ENCODE measurements at places on chromosomes 12 and 14.

DNA sequence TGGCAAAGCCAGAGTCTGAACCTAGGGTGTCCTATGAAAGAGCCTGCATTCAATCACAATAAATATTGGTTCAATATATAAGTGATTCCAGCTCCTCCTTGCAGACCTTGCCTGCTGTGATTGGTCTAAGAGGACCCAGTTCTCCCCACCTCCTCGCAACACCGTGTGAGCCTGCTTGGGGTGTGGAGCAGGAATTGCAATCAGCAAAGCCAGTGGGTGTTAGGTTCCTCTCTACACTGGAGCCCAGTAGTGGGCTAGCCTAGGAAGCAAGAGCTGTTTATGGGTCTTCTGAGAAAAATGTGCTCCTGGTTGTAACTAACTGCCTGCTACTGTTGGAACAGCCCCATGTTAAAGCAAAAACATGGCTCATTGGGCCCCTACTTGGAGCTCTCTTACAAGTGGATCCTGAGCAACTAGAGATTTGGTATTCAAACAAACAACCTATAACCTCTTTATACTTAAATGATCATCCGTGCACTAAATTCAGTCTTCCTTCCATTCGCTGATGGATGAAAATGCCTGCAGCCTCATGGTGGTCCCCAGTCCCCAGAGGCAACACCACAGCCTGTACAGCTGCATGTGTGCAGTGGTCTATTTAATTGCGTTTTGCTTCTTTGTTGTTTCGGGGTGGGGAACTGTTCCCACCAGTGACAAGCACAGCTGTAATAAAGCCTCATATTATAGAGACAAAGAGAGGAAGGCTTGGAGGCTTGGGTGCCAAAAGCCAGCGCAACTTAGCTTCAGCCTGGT is 3.7 kb upstream of the SELPLG start:
- no peak for DNase-seq

DNA sequence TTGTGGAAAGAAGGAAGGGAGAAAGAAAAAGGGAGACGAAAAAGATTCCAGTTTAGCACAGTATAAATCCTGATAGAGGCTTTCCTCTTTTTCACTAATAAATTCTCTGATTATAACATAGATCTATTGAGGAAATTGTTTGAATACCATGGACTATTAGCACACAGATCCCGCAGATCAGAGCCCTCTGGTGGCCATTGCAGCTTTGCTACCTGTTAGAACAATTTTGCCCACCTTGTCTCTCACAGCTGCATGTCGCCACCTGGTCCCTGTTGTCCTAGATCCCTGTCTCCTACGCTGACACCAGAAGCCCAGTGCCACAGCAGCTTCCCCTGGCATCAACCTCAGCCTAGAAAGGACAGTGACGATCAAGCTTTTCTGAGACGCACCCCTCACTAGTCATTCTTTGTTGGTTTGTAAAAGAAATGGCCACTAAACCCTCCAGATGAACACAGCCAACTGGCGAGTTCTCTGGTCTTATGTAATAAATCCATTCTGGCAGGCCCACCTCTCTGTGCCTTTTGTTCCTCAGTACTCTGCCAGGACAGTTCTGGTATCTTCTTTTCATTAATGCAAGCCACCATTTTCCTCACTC is 9.9 kb downstream of the GPHB5 start:
- DNase-seq: no peak

DNA sequence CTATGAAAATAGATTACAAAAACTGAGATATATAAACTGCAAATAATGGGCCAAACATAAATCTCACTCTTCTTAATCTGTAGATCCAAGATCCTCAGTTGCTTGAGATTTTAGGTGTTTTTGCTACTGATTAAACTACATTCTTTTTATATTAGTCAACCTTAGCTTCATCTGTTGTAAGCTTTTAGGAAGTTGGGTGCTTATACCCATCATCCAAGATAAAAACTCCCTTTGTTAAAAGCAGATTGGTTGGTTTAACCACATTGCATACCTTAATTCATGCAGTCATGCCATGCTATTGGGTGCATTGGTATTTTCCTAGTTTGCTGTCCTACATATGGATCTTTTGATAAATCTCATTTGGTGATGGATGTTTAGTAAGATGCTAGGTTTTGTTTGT is 46.2 kb upstream of the DIP2B start:
- DNase-seq: no peak

DNA sequence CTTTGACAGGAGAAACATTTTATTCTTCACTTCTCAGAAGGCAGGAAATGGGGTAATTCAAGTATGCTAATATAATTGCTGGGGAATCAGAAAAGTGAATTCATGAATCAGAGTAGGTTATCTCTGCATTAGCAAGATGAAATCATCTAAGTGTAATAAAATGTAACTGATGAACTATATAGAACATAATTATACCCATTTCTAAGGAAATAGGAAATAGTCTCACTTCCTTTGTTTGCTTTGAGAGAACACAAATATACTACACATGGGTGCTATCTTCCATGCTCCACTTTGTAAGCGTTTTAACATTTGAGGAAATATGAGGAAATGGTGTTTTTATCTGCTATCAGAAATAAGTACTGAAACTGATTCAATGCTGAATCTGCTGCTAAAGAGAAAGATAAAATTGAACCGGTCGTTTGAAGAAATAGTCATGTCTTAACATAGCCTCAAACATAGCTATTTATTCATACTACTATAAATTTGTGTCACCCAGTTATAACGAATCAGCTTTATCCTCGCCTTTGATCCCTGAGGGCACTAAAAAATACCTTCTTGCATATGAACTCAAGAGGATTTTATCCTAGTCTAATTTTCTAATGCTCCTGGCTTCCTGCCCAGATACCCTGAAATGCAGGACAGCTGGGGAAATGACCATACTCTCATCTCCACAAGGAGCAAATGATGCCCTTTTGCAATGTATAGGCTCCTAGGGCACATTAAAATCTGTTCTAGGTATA is 696.0 kb downstream of the C12orf50 start:
- no peak for DNase-seq

DNA sequence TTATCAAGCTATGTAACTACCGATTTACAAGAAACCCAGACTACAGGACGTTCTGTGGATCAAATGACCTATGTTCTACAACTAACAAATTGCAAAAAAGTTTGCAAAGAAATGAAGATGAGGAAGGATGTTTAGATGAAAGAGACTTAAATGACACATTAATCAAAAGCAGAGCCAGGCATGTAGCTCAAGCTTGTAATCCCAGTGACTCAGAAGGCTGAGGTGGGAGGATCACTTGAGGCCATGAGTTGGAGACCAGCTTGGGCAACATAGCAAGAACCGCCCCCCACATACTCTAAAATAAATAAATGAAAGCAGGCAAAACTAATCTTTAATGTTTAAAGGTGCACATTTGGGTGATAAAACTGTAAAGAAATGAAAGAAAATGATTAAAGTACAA is 331.9 kb downstream of the BTG1 start:
- no peak for DNase-seq

DNA sequence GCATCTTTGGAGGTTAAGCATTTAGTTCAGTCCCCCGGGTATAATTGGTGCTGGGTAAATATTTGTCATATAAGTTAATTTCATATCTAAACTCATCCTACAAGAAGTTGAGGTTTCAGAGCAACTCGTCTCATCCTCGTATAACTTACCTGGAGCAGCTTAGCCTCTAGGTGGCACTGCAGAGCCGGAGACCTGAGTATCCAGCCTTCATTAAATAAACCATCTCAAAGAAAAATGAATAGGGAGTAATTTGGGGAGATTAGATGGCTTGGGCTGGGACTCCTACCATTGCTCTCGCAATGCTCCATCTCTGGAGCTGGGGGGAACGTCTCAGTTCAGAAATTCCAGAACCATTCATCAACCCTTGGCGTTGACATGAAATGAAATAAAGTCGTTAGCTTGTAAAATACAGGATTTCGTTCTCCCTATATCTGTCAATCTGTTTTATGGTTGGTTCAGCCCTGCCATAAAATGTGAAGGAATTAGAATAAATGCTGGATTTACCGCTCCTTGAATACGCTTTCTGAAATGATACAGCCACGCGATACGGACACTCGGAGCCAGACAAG is 122.9 kb upstream of the TMEM132D start:
- DNase-seq: peak; percentile 29

DNA sequence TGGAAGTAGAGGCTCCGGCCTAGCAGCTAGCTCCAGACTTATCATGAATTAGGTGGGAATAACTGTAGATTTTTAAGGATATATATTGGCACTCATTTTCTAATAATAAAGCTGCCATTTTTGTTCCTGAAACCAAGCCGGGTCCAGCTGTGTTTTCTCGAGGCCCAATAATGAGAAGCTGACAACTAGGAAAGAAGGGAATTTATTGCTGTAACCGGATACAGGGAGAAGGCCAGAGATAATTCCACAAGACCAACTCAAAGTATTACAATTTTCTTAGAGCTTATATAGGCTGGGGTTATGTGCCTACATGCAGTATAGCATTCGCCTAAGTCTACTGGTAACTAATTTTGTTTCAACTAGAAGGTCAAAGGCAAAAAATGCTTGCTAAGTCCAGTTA is 122.3 kb upstream of the FBXO33 start:
- DNase-seq: no peak

DNA sequence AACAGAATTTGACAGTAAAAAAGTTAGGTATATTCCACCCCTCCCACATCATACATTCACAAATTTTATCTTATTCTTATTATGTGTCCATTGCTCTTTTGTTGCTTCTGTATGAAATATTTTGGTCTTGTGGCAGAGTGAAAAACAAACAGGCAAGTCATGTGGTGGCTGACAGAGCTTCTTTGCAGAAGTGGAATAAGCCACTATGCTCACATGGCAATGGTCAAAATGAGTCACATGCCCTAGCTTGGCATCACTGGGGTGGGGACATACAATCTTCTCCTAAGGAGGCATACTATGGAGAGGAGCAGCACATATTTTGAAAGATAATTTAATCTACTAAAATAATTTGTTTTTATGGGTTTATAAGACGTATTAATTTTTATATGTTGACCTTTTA is 27.7 kb upstream of the CMA1 start:
- DNase-seq: no peak

DNA sequence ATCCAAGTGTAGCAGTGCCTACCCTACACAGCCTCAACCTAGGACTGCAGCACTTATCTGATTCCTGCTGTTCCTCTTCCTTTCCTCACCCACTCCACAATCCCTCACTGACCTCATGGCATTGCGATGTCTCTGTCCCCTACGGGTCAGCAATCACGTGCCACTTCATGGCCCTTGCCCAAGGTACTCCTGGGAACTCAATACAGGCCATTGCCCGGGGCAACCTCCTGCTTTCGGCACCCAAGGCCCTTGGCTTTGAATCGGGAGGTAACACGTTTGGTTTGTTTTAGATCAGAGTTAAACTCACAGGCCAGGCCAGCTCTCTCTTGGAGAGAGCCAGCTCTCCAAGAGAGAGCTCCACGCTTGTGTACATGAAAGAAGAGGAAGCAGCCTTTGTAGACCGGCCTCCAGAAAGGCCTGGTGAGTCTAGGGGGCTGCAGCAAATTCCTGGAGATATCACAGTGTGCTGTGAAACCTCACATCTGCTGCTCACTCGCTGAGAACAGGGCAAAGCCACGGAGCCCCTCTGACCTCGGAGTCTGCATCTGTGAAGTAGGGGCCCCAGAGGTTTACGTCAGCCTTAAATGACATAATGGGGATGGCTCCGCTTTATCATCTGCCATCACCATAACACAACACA is 12.2 kb downstream of the CLMN start:
- DNase-seq: no peak

GRCh38 chr12:97946701-97947100 is 484.1 kb downstream of the RMST start:
- DNase-seq: no peak

GRCh38 chr12:14981049-14981448 is 8.2 kb downstream of the PDE6H start:
- DNase-seq: no peak

GRCh38 chr12:114343585-114344302 is 62.2 kb downstream of the TBX5 start:
- DNase-seq: no peak

DNA sequence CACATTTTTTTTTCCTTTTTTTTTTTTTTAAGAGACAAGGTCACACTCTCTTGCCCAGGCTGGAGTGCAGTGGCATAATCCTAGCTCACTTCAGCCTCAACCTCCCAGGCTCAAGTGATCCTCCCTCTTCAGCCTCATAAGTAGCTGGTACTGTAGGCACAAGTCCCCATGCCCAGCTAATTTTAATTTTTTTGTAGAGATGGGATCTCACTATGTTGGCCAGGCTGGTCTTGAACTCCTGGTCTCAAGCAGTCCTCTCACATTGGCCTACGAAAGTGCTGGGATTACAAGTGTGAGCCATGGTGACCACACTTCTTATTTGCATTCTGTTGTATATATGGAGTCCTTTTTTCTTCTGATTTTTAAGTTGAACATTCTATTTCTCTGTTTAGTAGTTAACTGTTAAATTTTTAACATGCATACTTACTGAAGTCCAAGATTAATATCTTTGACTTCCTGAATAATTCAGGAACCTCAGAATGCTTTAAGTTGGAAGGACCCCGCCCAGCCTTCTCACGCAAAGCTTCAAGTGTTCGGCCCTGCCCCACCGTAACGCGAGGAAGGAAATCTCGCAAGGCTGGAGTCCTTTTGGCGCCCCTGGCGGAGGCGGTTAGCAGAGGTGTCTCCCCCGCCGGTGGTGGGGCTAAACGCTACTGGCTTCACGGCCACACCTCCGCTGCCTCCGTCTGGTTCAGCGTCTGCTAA is 21.6 kb downstream of the SPATS2 start:
- DNase-seq: peak; percentile 70

GRCh38 chr14:72716476-72716875 is 177.4 kb downstream of the DPF3 start:
- no peak for DNase-seq

DNA sequence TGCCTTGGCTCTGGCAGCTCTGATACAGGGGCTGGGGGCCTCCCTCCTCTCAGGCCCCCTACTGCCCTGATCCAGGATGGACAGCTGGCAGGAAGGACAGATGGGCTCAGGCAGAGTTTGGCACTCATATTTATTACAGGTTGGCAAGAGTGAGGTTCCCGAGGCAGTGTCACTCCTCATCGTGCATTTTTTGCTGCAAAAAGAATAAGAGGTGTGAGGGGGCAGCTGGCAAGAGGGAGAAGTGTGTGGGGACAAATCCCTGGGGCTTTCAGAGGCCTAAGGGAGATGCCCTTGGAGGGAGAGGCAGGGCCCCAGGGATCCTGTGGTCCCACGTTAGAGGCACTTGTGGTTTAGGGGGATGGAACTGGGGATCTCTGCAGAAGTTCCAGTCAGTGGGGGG is 5.0 kb downstream of the CMTM5 start:
- no peak for DNase-seq

- DNase-seq: no peak
Observed at GRCh38 chr12:17016116-17016864, 410.3 kb upstream of the LMO3 start.
